Dermis blood vessel endothelial cell (primary cell): ENCODE measurements at places on chromosomes 6 and 20. TPM values are rescaled to one million over a fixed set of nuclear protein-coding genes. Genes with fewer than 3 reads are reported as not detected.

The SLC24A3 gene
- total RNA-seq = 0.09 TPM in 1 of 2 replicates, not detected in the other

The MRAP2 gene
- total RNA-seq = 2.7 and 3.1 TPM in 2 replicates

The EGFL8 gene
- total RNA-seq = 1.3 and 2.7 TPM in 2 replicates

The RSPO3 gene
- total RNA-seq = under 0.01 and 0.19 TPM in 2 replicates

The BTN2A1 gene
- total RNA-seq = 7.8 and 9.3 TPM in 2 replicates

The DACT2 gene
- total RNA-seq = not detected in 2 replicates

The TTK gene
- total RNA-seq = 8.5 and 37.9 TPM in 2 replicates

The HTR1E gene
- total RNA-seq = not detected in 2 replicates

The IL17F gene
- total RNA-seq = not detected in 2 replicates

The GRIK2 gene
- under 0.01 and 0.34 TPM in 2 replicates for total RNA-seq

The ENPP1 gene
- total RNA-seq = 0.34 and 0.98 TPM in 2 replicates

The SNHG17 gene
- total RNA-seq = 6.7 and 11.6 TPM in 2 replicates

The RIMS1 gene
- total RNA-seq = 5.9 and 7.5 TPM in 2 replicates

The KIF13A gene
- 48.2 and 52.4 TPM in 2 replicates for total RNA-seq

The SLC32A1 gene
- total RNA-seq = 0.05 TPM in 1 of 2 replicates, not detected in the other

The SLC17A1 gene
- 0.05 TPM in 1 of 2 replicates, not detected in the other for total RNA-seq

The PCIF1 gene
- 13.3 and 16.2 TPM in 2 replicates for total RNA-seq

The SLC44A4 gene
- total RNA-seq = 0.05 and 0.17 TPM in 2 replicates
